ENCODE measurements at places on chromosomes 11 and 22.
A peak's percentile ranks its signal among the peaks of the same experiment; 100 is the strongest.

DNA sequence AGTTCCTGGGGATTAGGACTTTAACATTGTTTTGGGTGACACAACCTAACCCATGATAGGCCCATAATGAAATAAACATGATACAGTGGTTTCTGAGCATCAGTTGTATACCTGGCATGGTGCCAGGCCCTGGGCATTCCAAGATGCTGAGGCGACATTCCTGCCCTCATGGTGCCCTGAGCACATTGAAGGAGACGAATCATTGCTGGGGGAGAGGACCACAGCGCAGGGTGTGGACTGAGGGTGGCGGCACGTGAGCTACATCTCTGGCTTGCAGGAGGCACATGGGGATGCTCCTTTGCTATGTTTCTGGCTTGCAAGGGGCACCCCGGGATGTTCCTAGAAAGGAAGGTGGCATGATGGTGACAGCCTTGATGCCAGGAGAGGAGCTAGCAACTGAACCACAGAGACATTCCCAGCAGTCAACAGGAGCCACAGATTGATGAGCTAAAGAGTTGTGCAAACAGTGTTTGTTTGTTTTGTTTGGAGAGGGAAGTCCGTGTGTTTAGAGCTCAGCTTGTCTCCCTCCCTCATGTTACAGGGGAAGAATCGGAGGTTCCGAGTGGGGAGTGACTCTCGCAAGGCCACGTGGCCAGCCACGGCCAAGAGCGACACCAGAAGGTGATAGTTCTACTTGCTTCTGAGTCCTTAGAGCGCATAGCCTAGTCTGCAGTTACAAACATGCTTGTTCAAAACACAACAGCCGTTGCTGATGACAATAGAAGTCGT, 106.4 kb downstream of the MIAT start:
- no peak for DNase-seq

DNA sequence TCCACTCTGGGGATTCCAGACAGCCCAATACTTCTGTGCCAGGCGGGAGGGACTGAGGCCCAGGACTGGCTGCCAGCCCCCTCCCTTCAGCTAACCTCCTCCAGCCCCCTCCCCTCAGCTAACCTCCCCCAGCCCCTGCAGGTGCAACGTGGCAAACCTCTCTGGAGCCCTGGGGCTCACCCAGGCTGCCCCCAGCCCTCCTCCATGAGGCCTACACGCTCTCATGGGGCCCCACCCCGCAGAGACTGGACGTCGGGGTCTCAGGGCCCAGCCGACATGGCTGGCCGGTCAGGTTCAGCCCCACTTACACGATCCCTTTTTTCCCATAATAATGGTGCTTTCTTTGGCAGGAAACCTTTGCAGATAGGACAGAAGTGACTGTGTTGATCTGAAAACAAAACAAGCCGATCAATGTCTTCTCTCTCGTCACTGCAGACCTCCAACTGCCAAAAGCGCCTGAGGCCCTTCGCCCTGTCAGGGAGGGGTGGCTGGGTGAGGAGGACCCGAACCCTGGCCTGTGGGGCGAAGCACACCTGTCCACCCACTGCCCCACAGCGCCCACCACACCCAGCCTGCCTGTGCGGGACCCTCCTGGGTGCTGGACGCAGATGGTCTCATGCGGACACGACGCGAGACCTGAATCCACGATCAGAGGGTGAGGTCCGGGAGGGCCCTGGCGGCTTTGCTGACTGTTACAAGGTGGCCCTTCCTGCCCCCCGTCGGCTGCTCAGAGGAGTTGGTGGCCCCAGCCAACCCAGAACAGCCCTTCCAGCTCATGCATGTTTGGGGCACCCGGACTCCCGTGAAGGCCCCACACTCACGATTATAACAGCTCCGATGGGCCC, 33.6 kb downstream of the TRMU start:
- no peak for DNase-seq

GRCh38 chr11:86067009-86067850, 1.7 kb downstream of the PICALM start:
- peak; percentile 66 for DNase-seq

GRCh38 chr22:25566186-25566897, 1.9 kb downstream of the GRK3 start:
- no peak for DNase-seq

- DNase-seq, result no peak
Observed at GRCh38 chr11:83392556-83392955, 106.4 kb upstream of the CCDC90B start.

DNA sequence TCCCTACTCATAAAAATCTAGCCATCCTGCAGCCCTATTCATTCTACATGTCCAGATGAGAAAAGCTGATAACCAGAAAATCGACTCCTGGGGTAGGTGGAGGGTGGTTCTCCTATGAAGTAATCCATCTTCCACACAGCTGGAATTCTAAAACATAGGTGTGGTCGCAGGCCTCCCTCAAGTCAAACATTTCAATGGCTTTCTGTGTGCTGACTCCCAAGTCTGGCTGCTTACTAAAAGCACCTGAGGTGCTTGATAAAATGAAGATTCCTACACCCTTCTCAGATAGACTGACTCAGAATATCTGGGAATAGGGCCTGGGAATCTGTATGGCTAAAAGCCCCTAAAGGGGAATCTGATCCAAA, 26.1 kb downstream of the IRAG1 start:
- no peak for DNase-seq

DNA sequence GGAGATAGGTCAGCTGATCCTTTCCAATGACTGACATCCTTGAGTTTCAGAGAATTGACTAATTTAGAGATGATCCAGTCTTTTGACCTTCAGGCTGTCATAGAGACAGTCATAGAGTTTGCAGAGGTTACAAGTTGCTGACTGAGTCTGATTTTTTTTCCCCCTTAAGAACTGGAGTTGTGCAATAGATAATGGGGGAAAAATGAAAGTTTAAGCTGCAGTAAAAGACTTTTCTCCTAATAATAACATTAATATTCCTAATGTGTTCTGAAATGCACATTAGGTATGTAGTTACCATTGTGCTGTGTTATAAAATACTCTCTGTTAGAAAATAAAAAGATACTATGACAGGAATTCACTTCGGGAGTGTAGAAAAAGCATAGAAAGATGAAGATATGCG, 876.9 kb upstream of the RAG2 start:
- DNase-seq, result no peak

DNA sequence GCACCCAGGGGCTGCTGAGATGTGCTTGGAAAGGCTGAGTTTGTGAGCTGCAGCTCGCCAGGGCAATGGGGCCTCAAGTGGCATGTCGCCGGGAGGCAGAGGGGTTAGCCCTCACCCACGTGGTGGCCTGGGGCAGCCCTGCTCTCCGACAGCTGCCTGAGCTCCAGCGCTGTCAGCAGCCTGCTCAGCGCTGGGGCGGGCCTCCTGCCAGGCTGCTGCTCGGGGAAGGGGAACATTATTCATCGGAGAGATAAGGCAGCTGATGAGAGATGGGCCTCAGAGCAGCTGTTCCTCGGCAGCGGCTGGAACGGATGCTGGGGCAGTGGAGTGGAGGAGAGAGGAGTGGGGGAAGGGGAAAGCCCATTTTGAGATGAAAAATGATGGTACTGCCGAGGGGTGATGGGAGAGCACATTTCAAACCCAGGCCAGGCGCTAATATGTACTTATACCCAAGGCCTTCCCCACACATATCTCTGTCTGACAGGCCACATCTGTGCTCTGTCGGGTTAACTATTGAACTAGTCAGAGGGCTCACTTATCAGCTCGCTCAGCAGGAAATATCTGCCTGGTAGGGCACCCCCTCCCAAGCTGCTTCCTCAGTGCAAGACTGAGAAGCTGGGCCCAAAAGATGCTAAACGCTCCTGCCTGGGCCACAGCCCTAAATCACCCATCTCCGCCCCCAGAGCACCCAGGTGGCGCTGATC, 79.5 kb downstream of the TIMP3 start:
- DNase-seq, result no peak

- DNase-seq, result peak; percentile 56
Observed at GRCh38 chr11:114036147-114036811, 23.2 kb upstream of the ZBTB16 start.

- no peak for DNase-seq
Observed at GRCh38 chr22:32158712-32159533, at the start of gene C22orf42. Gene C22orf42 (minus strand): TSS chr22:32159303. CDS start chr22:32159215, 88 bp downstream.

DNA sequence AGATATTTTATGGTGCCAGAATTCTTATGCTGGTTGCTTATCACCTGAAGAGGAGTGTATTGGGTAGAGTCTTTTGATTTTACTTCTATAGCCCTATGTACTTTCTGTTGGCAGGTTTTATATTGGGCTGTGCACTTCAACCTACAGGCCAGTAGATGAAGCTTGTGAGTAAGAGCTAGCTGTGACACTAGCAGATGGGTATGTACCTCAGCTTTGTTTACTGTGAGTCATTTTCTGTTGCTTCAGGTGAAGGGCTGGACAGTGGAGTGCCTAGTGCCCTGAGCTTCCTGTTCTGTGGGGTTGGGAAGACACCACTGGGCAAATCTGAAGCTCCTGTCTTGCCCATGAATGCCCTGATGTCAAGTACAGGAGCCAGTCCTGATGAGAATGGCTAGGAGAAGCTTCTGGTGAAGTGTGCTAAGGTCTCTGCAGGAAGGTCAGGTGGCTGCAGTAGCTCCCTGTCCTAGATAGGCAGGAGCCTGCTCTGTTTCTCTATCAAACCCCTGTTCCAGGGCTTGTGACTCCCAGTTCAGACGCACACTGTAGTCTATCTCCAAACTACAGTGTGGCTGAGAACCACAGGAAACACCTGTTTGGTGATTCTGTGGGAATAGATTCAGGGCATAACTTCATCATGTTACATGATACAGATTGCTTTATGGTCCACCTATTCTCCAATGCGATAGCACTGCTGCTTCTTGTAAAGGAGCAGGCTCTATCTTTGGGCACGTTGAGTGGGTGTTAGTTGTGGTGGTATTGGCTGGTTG, 755.7 kb downstream of the KCNA4 start:
- no peak for DNase-seq

DNA sequence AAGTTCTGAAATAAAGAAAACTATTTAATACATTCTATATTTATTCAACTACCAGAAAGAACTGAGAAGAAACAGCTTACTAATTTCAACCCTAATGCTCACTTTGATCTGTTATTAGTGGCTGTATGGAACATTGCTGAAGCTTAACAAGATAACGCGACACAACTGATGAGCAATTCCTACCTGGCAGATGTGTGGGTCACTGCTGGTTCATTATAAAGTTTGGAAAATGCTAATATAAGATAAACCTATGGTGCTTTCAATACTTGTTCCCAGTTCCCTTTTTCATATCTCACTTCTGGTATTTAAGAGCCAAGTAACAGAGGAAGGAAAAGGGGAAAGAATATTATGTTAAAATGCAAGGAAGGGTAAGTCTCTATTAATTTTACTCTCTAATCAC, 10.5 kb downstream of the CTSC start:
- no peak for DNase-seq

GRCh38 chr11:118088531-118088930, 1.8 kb upstream of the SMIM35 start:
- no peak for DNase-seq

DNA sequence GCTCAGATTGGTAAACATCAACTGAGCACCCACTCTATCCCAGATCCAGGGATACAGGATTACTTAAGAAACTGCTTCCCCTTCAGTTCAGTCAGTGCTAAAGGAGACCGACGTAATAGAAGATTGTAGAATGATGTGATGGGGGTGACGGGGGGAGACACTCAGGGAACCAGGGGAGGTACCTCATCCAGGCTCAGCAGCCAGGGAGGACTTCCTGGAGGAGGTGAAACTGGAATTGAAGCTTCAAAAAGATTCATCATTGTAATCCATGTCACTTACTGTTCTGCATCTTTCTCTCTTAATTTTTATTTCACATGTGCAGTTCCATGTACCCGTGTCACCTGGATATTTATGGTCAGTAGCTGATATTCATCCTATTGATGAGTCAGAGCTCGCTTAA, 19.1 kb upstream of the TEF start:
- DNase-seq, result no peak

GRCh38 chr11:1781593-1781975, 17.9 kb upstream of the CTSD start:
- no peak for DNase-seq

DNA sequence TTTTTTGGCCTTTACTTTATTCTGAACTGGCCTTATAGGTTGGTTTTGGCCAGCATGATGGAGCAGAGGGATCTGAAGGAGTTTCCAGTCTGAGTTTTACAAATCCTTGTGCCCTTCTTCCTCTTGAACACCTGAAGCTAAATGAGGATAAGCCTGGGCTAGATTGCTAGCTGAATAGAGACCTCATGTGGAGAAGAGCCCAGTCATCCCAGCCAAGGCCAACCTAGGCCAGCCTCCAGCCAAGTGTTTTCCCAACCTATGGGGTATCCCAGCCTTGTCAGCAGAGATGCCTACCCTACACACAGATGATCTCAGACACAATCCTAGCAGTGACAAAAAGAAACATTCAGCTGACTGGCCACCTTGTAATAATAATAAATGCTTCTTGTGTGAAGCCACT, 966 bp upstream of the CASP12 start:
- DNase-seq, result no peak

DNA sequence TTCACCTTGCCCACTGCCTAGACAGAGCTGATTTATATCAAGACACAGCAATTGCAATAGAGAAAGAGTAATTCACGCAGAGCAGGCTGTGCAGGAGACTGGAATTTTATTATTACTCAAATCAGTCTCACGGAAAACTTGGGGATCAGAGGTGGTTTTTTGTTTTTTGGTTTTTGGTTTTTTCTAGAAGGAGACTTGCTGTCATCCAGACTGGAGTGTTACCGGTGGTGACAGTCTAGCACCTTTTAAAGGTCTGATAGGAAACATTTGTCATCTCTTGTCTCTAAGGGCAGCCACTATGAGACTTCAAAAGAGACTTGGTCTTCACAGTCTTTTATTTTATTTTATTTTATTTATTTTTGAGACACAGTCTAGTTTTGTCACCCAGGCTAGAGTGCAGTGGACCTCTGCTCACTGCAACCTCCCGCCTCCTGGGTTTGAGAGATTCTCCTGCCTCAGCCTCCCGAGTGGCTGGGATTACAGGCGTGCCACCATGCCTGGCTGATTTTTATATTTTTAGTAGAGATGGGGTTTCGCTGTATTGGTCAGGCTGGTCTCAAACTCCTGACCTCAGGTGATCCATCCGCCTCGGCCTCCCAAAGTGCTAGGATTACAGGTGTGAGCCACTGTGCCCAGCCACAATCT, 19.1 kb downstream of the APOBEC3H start:
- peak; percentile 50 for DNase-seq

GRCh38 chr11:66131937-66132632, 62.0 kb downstream of the PACS1 start:
- no peak for DNase-seq

DNA sequence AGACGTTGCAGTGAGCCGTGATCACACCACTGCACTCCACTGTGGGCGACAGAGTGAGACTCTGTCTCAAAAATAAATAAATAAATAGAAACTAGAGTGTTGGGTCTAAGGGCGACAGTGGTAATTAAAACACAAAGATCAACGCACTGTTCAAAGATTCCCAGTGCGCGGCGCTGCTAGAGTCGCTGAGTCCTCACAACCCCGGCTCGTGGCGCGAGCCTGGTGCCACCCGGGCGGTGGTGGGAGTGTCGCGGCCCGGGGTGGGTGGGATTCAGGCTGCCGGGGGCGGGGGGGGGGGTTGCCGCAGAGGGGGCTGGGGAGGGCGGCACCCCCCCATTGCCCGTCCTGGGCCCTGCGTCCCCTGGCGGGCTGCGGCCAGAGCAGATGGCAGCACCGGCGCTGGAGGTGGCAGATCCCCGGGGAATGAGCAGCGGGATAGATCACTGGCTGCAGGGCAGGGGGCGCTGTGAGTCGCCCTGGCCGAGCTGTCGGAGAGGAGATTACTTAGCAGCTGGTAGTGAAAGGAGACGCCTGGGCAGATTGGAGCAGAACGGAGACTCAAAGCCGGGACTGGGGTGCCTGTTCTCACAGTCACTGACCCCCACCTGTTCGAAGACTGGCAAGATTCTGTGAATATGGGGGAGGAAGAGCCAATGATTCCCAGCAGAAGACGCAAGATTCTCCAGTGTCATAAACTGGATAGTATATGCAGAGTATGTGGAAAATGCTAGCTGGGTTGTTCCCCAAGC, 30.2 kb upstream of the APOBEC3A start:
- DNase-seq, result peak; percentile 61
